Retina (tissue), 1 donor: ENCODE measurements at places on chromosomes 13 and 19.
A peak's percentile ranks its signal among the peaks of the same experiment; 100 is the strongest.

GRCh38 chr13:55069746-55070145 is 2041.1 kb downstream of the OLFM4 start:
- DNase-seq: no peak

- peak; percentile 8 for DNase-seq
Observed at GRCh38 chr19:22545751-22546150, 88.4 kb upstream of the ZNF492 start.

- DNase-seq: no peak
Observed at GRCh38 chr19:46080561-46080960, 39.8 kb upstream of the IGFL4 start.

DNA sequence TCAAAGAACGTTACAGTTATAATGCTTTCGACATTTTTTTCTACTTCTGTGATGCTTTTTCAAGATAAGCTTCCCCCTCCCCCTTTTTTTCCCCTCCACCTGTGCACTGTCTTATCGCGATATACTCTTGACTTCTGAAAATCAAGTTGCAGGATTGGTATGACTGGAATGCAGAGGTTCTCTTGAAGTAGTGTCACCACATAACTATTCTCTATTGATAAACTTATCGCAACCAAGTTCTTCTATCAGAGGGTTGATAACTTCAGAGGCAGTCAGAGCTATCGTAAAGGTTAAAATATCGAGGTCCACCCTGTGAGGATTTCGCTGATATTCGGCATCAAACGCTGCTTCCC is 820 bp downstream of the EID2 start:
- no peak for DNase-seq

GRCh38 chr19:49790866-49791265 is 22.2 kb downstream of the FUZ start:
- no peak for DNase-seq

DNA sequence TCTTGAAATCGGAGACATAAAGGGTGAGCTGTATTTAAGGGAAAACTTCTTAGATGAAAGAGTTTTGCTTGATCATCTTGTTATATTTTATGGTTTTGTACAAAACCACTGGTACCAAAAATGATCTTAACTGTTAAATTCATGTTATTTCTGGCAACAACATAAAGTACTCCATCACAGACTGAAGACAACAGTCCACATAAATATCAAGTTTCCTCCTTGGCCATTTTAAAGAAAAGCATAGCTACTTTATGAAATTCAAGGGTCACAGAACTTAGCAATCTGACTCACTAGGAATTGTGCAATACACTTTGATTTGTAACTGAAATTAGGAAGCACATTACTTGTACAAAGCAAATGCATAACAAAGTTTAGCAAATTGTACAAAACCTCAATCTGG is 66.3 kb downstream of the TBC1D4 start:
- no peak for DNase-seq

GRCh38 chr13:26978081-26978860 is 193.3 kb downstream of the USP12 start:
- DNase-seq: no peak

DNA sequence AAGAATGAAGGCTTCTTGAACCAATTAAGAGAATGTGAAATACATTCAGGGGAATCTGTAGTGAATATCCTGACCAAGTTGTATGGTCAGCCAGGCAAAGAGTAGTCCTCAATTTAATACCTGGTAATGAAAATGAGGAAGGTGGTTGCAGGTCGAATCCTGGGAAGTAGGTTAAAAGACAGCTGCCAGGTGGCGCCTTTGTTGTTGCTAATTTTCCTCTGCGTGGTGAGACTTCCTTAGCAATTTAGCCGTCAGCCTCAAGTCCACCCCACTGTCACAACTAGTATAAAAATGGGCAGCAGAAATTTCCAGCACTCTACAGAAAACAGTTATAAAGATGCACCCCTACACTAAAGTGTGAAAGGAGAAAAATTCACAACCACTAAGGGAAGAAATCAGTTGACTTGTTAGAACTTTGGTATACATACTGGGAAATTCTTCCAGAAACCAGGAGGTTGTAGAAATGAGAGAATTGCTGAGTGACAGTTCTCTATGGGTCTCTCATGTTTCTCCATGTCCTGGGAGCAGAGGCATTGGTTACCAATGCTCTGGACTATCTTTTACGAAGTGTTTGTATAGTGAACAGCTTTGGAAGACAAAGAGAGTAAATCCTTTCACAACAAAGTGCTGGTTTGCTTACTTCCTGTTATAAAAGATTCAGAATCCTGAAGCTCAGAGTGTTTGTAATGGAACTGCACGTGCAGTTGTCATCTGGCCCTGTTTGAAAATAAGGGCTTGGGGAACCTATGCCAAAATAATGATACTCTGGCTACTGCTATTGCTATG is 235.9 kb downstream of the NHLRC3 start:
- DNase-seq: peak; percentile 29

GRCh38 chr13:97287047-97287383 is 64.9 kb downstream of the MBNL2 start:
- DNase-seq: no peak

- peak; percentile 50 for DNase-seq
Observed at GRCh38 chr19:46648060-46648960, 12.3 kb upstream of the GNG8 start.

DNA sequence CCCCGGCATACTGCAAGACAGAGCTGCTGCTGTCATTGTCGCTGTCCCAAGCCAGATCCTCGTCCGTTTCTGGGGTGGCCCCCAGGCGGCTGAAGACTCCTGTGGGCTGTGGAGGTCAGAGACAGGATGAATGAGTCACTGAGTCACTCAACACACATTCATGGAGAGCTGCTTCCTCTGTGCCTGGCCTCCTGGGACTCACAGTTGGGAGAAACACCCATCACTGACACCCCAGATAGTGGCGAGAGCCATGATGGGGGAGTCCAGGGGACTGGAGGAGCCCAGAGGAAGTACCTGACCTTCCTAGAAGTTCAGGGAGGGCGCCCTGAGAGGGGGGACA is 26.0 kb downstream of the C19orf47 start:
- DNase-seq: no peak

DNA sequence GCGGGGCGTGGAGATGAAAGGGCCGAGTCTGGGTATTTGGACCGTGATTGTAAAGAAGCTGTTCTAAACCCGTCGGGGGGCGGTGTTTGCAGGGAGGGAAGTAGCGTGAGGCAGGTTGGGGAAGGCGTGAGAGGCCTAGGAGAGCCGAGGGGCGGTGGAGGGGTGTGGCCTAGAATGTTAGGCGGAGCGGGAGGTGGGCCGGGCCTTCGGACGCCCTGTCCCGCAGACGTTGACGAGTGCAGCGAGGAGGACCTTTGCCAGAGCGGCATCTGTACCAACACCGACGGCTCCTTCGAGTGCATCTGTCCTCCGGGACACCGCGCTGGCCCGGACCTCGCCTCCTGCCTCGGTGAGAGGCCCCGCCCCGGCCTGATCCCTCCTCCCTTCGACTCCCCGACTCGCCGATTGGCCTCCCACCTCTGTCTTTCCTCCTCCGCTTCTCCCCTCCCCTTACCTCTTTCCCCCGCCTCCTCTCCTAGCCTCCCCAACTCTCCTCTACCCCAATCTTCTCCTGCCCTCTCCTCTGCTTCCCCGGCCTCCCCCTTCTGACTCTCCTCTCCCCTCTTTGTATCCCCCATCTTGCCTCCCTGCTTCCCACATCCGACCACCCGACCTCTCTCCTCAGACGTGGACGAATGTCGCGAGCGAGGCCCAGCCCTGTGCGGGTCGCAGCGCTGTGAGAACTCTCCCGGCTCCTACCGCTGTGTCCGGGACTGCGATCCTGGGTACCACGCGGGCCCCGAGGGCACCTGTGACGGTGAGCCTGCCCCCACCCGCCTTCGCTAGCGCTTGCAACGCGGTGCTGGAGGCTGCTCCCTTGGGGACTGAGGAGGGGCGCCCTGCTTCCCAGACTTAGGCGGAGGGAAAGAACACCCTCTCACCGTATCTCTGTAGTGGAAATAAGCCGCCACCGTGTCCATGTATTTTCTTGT is 12.8 kb downstream of the LTBP4 start:
- peak; percentile 64 for DNase-seq

- no peak for DNase-seq
Observed at GRCh38 chr19:50842130-50842529, 8.8 kb upstream of the KLK15 start.

DNA sequence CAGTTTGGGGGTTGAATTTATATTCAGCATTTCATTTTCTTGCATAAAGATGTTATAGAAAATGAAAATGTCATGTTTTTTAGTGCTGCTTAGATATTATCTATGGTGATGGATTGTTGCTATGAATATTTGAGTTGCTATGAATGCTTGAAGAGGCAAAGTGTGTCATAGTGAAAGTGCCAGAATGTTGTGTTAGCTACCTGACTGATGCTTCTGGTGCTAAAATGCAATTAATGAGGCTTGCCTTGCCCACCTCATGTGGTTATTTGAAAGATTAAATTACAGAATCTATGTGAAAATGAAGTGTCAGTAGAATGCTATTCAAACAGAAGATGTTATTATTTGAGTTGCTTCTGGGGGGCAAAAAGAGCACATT is 62.7 kb upstream of the MYCBP2 start:
- DNase-seq: no peak

DNA sequence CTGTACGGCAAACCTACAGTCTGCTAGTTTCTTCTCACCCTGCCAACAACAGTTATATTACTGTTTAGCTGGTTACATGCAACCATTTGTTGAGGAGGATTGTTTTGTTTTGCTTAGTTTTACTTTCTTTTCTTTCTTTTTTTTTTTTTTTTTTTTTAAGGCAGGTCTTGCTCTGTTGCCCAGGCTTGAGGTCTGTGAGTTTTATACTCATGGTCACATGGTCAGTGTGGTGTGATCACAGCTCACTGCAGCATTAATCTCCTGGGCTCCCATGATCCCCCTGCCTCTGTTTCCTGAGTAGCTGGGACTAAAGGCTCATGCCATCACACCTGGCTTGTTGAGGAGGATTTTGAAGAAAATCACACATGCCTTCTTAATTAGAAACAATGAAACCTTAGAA is 505.6 kb downstream of the GPC5 start:
- DNase-seq: no peak
